ENCODE measurements at places on chromosomes 1 and 21. TPM values are rescaled to one million over a fixed set of nuclear protein-coding genes. Genes with fewer than 3 reads are reported as not detected.

ECE1 gene
- 70.6 TPM for total RNA-seq

DNA sequence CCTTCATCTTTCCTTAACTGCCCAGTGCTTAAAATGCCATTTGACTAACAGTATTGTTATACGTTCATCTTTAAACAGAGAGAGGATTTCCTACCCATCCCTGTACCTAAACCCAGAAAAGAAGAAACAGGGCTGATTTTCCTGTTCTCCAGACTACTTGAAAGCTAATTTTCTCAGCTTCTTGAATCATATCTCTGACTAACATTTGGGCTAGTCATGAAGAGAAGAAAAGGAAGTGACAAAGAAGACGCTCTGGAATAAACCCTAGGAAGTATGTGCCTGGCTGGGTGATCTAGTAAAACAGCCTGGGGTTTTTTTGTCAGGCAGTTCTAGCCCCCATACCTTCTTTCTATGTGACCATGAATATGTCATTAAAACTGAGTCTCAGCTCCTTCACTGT is 44.8 kb upstream of the SGIP1 start:
- DNase-seq: no peak

IVL gene
- not detected for total RNA-seq

- no peak for DNase-seq
Observed at GRCh38 chr1:212401042-212401441, 13.6 kb downstream of the PACC1 start.

GRCh38 chr1:231636157-231636556 is 9.6 kb downstream of the DISC1 start:
- DNase-seq: no peak

Measured in uterus (tissue), 4 donors.